ENCODE measurements at places on chromosomes 1 and 21. TPM values are rescaled to one million over a fixed set of nuclear protein-coding genes. Genes with fewer than 3 reads are reported as not detected.

The FCRL1 gene
- not detected for total RNA-seq

The FCRL5 gene
- total RNA-seq, result not detected

The ZNF648 gene
- total RNA-seq, result not detected

The TMEM81 gene
- 0.39 TPM for total RNA-seq

The HAO2 gene
- not detected for total RNA-seq

Measured in hair follicular keratinocyte (primary cell).